ENCODE measurements at places on chromosomes 2 and 18.

DNA sequence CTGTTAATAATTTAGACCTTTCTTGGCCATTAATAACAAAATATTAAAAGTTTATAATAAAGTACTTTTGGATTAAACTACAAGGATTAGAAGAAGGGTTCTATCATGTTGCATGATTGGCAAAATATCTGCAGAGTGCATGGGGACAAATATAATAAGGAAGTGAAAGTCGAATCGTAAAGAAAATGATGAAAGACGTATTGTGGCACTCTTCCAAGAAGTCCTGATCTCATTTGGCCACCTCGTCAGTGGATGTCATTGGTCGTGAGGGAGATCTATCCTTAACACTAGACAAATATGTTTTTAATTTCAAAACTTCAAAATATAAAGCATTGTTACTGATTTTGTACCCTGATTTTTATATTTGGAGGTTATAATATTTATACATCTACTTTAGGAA, 197.7 kb upstream of the STON1 start:
- DNase-seq: no peak

DNA sequence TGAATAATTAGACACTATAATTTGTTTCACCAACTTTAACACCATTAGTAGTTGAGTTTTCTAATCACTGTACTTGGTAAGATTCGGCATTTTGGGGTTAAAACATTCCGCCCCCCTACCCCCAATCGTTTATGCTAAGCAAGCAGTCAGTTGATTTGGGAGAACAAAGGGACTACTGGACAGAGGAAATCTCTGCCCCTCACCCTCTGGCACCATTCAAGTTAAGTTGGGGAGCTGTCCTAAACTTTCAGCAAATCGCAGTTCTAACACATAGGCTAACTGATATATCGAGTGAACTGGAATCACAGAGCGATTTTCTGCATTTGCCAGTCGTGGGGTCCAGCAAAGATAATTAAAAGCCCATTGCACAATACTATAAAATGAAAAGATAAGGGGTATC, 5.6 kb downstream of the KLF7 start:
- no peak for DNase-seq

GRCh38 chr2:66582987-66583880, 148.3 kb downstream of the MEIS1 start:
- no peak for DNase-seq

DNA sequence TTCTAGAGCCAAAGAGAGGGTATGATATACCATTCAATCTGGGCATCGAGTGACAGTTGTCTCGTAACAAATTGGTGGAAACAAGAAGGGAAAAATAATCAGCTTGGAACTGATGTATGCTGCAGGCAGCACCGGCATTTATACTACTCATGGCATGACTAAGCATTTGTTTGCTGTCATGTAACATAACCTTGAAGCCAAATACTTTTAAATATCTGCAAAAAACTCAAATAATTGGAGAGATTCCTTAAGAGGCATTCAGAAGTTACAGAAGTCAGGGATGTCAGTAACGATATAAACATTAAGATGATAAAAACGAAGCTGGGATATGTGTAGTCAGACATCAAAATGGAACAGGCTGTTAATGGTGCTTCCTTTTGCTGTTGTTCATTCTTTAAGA, 157.3 kb upstream of the MMADHC start:
- DNase-seq: peak; percentile 63

DNA sequence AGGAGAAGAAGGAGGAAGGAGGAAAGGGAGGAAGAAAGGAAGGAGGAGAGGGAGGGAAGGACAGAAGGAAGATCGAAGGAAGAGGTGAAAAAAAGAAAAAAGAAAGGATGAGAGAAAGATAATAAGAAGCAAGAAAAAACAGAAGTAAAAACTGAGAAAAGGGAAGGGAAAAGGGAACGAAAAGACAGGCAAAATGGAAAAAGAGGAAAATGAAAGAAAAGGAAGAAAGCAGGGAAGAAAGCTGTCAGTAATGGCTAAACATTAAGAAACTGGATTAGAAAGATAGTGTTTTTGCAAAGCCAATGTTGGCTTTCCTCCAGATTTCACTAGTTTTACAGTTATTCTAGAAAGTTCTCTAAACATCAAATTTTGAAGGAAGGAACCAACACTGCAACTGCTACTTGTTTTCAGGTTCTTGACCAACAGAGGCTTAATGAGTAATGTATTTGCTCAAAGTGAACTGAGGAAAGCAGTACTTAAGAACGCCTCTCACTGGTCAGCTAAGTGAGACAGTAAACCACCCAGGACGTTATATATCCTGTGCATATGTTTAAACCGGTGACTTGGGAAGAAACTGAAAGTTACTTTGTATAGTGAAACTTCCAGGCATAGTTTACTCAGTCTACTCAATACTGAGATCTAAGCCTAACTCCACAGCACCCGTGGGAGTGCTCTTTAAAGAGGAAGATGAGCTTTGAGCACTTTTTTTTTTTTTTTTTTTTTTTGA, 286.2 kb upstream of the TRIB2 start:
- no peak for DNase-seq

DNA sequence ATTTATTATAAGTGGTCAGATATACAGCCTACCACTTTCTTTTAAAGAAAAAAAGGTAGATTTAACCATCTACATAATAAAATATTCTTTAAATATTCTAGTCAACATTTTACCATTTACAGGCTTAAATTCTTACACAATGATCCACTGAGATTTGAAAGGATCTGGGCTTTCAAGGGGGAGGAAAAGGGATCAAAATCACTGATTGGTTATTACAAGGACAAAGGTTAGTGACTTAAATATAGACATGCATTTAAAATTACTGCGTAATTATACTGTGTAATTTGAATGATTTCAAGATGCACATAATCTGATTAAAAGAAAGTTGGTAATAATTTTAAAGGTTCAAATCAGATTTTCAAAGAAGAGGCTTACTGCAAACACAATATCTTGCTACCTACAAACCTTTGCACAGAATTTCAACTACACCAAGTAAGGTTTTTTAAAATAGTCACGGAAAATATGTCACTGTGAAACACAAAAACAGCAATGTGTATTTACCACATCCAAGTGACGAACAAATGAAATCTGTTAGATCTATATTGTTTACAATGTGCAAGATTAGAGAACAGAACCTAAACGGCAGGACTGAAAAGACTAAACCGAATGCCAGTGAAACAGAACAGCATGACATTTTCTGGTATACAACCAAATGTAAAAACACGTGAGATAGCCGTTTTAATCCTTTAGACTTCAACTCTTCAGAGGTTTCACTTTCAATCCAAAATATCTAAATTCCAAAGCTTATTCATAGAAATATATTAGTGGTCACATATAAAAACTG, 40.8 kb downstream of the RTN4 start:
- no peak for DNase-seq

- no peak for DNase-seq
Measured at GRCh38 chr18:56910967-56911366, 235.9 kb upstream of the BOD1L2 start.

GRCh38 chr18:61606068-61606660, 272.9 kb downstream of the CDH20 start:
- no peak for DNase-seq

- DNase-seq: no peak
Measured at GRCh38 chr2:222895144-222895543, 34.3 kb downstream of the ACSL3 start.

- DNase-seq: no peak
Measured at GRCh38 chr2:212274215-212274614, 264.4 kb downstream of the ERBB4 start.

- DNase-seq: no peak
Measured at GRCh38 chr2:120346667-120347358, 877 bp downstream of the INHBB start.

DNA sequence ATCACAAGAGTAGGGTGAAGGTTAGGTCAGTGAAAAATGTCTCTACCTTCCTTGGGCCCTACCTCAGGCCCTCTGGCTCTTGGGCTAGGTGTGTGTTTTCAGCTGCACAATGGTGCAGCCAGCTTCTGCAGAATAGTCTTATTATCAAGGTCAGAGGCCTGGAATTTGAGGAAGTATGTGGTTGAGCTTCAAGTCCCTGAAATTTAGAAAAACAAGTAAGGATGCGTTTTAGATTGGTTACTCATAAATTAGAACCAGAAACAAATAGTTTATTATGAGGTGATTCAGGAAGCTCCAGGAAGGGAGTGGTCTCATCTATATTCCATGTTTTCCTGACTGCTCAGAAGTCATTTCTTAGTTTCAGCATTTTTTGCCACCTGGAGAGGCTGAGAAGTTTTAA, 204.2 kb upstream of the CELF4 start:
- no peak for DNase-seq

DNA sequence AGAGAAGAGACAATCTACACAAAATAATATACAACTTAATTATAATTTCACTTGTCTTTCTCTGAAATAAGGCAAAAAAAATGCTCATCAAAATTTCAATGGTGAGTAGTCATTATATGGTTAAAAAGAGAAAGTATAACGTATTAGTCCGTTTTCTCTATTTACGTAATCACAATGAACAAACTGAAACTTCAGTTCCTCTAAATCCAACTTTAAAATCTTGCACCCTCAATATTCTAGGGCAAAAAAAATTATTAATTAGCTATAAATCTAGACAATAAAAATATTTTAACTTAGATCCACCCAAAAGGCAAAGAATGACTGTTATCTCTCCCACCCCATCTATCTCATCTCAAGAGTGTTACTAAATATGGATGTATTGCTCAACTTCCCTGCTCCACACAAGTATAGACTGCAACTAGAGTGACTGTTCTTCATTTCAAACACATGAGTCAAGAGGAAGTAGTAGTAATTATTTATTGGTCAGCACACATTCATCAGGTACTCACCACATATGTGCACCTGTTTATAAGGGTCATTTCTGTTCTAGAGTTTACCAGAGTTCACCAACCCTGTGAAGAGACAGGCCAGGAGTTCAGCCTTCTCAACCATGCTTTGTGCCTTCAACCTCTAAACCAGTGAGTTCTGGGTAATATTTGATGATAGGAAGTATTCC, 36.4 kb downstream of the STK39 start:
- DNase-seq: peak; percentile 78

- no peak for DNase-seq
Measured at GRCh38 chr18:74661691-74662090, 64.0 kb downstream of the ZNF407 start.
